Central memory CD8-positive, alpha-beta T cell (primary cell): ENCODE measurements at places on chromosomes 7 and 10.

DNA sequence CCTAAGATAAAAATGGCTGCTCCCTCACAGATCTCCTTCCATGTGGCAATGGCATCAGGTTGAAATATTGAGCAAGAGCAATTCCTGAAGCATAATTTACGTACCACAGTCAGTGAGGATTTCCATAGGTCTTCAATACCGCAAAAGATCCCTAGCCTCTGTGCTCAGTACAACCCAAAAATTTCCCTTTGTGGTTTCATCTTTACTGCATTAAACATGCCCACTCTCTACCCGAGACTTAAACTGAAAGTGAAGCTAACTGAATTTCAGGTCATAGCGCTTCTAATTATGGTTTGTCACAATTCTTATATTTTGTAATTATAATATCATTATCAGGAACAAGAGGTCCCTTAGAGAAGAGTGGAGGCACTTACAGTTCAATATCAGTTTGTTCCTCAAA is 1071.1 kb downstream of the XPNPEP1 start:
- DNase-seq, result no peak

- no peak for DNase-seq
Observed at GRCh38 chr7:107879400-107880035, 11.5 kb upstream of the DLD start.

- no peak for DNase-seq
Observed at GRCh38 chr7:69762821-69763352, 164.6 kb downstream of the AUTS2 start.

DNA sequence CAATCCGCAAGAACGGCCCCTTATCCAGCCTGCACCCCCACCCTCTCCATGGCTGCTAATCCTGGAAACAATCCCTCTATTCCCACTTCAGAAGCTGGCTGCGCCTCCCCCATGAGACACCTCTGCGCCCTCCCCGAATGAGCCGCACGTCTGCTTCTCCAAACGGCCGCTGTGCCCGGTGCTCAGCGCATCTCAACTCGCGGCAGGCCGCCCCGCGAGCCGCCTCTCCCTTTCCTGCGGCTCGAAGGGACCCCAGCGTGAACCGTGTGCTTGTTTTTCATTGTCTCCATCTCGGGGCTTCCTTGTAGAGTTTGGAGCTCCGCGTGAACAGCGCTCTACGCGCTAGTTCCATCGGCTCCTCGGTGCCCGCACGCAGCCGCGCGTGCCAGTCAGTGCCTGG is 20.8 kb upstream of the FXYD4 start:
- no peak for DNase-seq

DNA sequence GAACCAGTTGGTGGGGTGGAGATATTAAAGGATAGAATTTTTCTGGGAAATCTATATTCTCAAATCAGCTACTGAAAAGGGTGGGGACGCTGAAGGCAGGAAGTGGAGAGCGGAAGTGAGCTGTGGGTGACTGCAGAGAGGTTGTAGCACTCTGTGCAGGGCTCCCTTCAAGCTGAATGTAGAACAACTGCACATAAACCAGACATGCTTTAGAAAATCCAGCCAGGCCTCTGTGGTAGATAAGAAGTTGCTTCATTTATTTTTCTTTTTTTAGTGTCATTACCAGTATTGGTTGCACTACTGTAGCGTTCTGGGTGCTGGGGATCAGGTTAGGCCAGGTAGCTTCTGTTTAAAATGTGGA is 127.8 kb downstream of the CELF2 start:
- DNase-seq, result peak; percentile 35

- no peak for DNase-seq
Observed at GRCh38 chr7:42522227-42522991, 285.4 kb upstream of the GLI3 start.

GRCh38 chr10:128084364-128084763 is 41.9 kb downstream of the MKI67 start:
- DNase-seq, result no peak

GRCh38 chr10:90652519-90652918 is 205.3 kb downstream of the HTR7 start:
- DNase-seq, result no peak

GRCh38 chr10:77457266-77457665 is 180.3 kb downstream of the KCNMA1 start:
- no peak for DNase-seq

DNA sequence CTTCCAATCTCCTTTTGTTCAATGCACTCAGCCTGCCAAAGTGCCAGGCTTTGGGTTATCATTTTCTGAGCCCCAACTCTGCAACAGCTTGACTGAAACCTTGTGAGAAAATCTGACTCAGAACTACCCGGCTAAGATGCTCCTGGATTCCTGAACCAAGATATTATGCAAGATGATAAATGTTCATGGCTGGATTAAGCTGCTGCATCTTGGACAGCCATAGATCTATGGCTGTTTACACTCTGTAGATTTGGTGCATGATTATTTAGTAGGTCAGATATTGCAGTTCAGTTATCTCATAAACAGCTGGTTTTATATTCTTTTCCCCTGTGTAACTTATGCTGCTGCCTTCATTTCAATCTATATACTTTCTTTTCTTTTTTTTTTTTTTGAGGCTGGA is 243.5 kb downstream of the GATA3 start:
- DNase-seq, result no peak

- DNase-seq, result no peak
Observed at GRCh38 chr7:44163591-44163990, 22.5 kb upstream of the MYL7 start.

GRCh38 chr10:83986800-83987199 is 152.5 kb upstream of the GHITM start:
- no peak for DNase-seq

GRCh38 chr7:41965951-41966505 is 263.1 kb upstream of the INHBA start:
- no peak for DNase-seq

- DNase-seq, result no peak
Observed at GRCh38 chr7:83468251-83468739, 180.6 kb downstream of the SEMA3E start.

GRCh38 chr7:27999829-28000228 is 180.8 kb downstream of the JAZF1 start:
- DNase-seq, result no peak

DNA sequence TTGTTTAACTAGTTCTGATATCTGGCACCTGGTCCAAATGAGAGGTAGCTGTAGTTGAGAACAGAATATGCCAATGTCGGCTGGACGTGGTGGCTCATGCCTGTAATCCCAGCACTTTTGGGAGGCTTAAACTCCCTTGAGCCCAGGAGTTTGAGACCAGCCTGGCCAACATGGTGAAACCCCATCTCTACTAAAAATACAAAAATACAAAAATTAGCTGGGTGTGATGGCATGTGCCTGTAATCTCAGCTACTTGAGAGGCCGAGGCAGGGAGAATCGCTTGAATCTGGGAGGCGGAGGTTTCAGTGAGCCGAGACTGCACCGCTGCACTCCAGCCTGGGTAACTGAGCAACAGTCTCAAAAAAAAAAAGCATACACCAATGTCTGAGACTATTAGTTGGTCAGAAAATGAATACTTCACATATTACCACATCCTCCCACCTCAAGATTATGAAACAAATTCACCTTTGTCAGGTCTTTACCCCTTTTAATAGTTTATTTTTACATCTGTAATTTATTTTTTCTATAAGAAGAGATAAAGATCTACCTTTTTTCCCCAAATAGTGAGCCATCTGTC is 38.8 kb downstream of the EPC1 start:
- DNase-seq, result no peak

- DNase-seq, result no peak
Observed at GRCh38 chr7:66306243-66306642, 101.1 kb downstream of the TPST1 start.

GRCh38 chr7:82527851-82528250 is 84.3 kb upstream of the CACNA2D1 start:
- DNase-seq, result no peak

DNA sequence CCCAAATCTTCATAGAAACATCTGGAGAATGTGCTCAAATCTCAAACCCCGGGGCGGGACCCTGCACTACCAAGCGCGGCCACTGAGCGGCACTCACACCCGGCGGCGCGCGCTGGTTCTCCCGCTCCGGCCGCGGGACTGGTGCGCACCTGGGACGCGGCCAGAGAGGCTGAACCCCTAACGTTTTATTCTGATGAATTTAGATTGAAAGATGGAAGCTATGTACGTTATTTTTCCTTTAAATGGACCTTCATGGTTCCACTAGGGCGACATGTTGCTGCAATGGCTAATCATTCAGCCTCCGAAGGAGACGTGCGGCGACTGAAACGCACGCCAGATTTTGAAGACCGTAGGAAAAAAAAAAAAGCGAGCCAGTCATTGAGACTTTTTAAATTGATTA is 107.0 kb upstream of the INSIG1 start:
- peak; percentile 23 for DNase-seq

DNA sequence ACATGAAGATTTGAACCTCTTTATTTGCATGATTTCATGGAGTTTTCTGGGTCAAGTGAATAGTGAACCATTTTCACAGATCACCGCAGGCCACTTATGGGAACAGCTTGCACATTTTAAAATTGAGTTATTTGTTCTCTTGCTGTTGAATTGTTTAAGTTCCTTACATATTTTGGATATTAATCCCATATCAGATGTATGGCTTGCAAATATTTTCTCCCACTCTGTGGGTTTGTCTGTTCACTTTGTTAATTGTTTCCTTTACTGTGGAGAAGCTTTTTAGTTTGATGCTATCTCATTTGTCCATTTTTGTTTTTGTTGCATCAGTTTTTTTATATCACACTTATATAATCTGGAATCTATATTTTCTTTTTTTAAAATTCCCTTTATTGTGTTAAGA is 14.1 kb upstream of the ZC3HAV1L start:
- no peak for DNase-seq

- no peak for DNase-seq
Observed at GRCh38 chr7:101818287-101819071, 1.1 kb downstream of the CUX1 start.

DNA sequence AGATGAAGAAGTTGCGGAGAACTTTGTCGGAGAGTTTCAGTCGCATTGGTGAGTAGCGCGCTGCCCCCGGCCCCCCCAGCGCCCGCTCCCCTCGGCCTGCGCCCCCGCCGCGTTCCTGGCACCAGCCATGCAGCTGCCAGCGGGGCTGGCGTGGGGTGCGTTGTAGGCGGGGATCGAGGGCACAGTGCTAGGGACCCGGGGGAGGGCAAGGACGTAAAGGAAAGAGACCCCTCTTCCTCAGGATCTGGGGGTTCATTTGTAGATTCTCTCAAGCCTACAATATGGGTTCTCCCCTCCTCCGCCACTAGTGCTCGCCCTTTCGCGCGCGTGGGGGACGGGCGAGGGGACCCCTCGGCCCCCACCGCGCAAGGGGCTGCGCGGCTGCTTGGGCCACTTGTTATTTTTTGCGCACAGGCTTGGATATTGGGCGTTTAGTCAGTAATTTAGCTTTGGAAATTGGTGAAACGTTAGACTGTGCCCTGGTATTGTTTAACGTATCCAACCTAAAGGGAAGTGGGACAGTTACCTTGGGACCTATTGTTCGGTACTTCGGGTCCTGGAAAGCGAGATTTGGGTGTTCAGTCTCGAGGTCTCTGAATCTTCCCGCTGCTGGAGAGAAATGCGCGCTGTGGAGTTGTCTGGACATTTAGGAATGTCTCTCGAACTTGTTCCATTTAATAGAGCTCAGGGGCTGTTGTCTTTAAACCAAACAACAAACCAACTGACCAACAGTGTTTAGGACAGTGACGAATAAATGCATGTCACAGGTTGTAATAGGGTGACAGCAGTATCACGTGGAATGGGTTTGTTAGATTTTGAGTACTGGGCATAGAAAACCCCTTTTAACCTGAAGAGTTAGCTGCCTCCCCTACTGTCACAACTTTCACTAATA is 796 bp downstream of the CDK14 start:
- no peak for DNase-seq

- no peak for DNase-seq
Observed at GRCh38 chr10:100907773-100908363, 4.9 kb upstream of the SLF2 start.

- DNase-seq, result no peak
Observed at GRCh38 chr10:5776881-5777197, 36.4 kb downstream of the GDI2 start.

GRCh38 chr10:131825150-131825848 is 75.5 kb upstream of the PPP2R2D start:
- DNase-seq, result no peak

DNA sequence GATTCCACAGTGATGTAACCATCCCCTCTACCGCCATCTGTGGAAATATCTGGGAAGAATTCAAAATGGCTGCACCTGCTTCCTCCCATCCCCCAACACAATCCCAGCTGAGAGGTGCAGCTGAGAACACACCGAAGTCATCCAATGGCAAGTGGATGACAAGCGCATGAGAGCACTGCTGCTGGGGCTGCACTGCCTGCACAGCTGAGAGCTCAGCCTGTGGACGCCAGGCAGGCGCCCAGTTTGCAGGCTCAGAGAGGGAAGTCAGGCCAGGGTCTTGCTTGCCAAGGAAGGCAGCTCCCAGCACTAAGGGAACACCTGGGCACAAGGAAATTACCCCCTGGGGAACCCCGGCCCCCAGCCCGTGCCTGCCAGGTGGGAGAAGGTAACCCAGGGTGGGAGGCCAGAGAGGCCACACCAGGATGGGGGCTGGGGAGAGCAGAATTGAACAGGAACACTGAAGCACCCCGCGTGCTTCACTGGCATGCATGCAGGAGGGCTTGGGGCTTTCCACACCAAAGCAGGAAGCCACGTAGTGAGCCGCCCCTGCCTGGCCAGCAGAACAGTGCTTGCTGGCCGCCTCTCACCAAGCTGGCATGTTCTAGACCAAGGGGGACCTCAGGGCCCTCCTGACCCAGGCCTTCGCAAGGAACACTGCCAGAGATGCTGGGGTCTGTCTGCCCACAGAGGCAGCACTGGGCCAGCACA is 46.2 kb downstream of the FAM53B start:
- no peak for DNase-seq

GRCh38 chr7:14905764-14906163 is 3.2 kb upstream of the DGKB start:
- DNase-seq, result no peak

- no peak for DNase-seq
Observed at GRCh38 chr10:102869258-102870198, at the start of gene AS3MT. Gene AS3MT (plus strand): TSS chr10:102869470. CDS start chr10:102869593, 123 bp downstream.

DNA sequence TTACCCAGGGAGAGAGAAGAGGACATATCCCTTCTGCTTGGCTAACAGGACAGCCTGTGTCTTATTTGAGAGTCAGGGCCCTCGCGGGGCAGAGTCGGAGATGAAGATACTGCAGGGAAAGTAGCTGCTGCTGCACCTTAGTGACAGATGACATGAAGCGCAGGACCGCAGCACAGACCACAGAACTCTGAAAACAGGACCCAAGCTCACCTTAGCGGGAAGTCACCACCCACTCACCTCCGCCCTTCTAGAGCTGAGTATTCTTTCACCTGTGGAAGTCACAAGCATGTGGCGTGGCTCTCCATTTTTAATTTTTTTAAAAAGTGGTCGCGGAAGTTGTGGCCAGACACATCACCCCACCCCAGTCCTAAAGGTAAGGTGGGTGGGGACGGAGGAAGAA is 191.4 kb downstream of the FAM107B start:
- DNase-seq, result peak; percentile 74

GRCh38 chr10:77500754-77501151 is 136.9 kb downstream of the KCNMA1 start:
- no peak for DNase-seq

- DNase-seq, result no peak
Observed at GRCh38 chr7:90654718-90655427, 58.8 kb downstream of the CDK14 start.
